ENCODE measurements at places on chromosomes 4 and X. TPM values are rescaled to one million over a fixed set of nuclear protein-coding genes. Genes with fewer than 3 reads are reported as not detected.

Gene PLCXD1
- 202 TPM for polyA plus RNA-seq

Gene PPM1K
- 9.4 TPM for polyA plus RNA-seq

DNA sequence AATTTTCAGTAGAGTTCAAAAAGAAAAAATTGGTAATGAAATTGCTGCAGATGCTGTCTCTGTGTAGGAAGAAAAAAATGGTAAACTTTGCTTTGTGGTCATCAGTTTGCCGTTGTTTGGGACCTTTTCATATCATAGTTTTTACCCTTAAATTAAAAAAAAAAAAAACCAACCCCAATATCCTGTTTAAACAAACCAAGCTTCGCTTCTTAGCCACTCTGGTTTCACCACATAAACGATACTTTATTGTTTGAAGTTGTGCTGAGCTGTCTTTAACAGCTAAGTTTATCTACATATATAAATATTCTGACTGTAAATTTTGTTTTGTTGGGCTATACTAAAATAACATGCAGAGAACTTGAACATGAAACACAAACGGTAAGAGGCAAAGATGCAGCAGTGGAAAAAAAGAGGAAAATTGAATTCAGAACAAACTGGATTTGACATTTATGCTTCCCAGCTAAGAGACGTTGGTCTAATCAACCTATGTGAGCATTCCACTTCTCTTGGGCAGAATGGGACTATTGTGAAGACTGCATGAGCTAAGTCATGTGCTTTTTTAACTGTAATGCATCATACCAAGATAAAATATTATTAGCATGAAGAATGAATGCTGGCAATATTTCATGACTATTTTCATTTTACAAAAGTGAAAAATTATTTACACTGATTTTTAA is 15.7 kb upstream of the H2AZ1 start:
- no peak for DNase-seq

- no peak for DNase-seq
Measured at GRCh38 chrX:143058120-143058519, 32.4 kb downstream of the SPANXN4 start.

- DNase-seq: no peak
Measured at GRCh38 chr4:5373327-5373726, 322.0 kb downstream of the STK32B start.

DNA sequence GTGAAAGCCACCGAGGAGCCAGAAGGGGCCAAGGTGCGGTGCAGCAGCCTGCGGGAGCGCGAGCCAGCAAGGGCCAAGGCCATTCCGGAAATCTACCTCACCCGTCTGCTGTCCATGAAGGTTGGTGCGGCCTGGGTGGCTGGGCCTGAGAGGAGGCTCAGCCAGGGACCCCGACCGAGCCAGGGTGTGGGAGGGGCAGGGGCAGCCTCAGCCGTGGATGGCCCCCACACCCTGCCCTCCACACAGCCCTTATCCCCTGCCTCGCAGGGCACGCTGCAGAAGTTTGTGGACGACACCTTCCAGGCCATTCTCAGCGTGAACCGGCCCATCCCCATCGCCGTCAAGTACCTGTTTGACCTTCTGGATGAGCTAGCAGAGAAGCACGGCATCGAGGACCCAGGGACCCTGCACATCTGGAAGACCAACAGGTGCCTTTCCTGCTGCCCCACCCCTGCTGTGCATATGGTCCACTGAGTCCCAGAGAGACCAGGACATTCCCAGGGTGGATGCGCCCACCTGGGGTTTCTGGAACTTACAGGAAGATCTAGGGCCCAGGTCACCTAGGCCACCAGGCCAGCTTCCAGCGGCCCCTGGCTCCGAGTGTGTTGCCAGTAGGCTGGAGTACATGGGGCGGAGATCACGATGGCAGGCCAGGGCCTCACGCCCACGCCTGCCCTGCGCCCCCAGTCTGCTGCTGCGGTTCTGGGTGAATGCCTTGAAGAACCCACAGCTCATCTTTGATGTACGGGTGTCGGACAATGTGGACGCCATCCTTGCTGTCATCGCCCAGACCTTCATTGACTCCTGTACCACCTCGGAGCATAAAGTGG is 3.4 kb upstream of the SRPK3 start:
- DNase-seq: no peak

Gene CXorf65
- polyA plus RNA-seq: not detected

Gene SPANXN4
- not detected for polyA plus RNA-seq

Gene GRIA3
- not detected for polyA plus RNA-seq

Gene KLHL13
- polyA plus RNA-seq: 0.28 TPM

DNA sequence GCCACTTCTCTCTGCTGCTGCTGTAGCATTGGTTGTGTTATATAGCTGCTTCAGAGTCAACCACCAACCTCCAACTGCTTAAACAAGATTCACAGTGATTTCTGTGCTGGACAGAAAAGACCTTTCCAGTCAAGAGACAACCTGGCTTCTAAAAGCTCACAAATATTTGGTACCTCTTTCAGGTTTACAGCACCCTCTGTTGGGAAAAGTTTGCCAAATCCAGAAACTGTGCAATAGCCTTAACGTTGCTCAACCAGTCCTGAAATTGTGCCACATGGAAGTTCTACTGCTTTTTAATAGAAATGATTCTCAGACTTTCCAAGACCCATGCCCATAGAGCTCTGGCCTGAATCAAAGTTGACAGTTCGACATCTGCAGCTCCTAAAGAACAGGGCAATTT is 842.1 kb upstream of the HTR2C start:
- DNase-seq: peak; percentile 2

Gene KCNE5
- 1.4 TPM for polyA plus RNA-seq

Gene FGF13
- polyA plus RNA-seq: 0.09 TPM

Gene AFM
- 0.13 TPM for polyA plus RNA-seq

DNA sequence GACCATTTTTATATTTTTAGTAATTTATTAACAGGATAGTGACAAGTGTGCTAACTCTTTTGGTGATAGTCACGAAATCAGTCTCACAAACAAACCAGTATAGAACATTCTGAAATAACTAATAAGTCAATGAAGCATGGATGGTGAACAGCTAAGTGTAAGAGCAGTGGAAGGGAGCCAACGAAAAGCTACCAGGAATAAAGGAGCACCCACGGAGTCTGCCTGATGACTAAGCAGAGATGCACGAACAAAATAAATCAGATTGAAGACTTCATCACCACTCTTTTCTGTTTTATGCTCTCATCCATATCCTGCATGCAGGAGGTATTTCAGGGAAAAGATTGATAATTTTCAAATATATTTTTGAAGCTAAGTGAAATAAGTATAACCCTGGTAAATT is 891.1 kb upstream of the HS3ST1 start:
- no peak for DNase-seq

DNA sequence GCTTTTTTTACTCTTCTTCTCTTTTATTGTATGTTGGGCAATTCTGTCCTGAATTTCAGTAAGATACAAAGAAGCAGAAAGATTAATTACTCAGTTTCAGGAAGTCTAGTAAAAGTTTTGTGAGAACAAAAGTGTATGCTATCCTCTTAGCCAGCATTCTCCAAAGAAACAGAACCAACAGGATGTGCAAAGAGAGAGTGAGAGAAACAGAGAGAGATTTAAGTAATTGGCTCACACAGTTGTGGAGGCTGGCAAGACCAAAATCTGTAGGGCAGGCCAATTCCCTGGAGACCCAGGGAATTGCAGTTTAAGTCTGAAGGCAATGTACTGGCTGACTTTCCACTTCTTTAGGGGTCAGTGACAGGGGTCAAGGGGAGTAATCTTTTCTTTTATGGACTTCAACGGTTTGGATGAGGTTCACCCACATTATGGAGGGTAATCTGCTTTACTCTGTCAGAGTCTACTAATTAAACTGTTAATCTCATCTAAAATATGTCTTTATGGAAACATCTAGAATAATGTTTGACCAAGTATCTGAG is 59.2 kb upstream of the SLC39A8 start:
- DNase-seq: no peak

Gene HMX1
- polyA plus RNA-seq: not detected

DNA sequence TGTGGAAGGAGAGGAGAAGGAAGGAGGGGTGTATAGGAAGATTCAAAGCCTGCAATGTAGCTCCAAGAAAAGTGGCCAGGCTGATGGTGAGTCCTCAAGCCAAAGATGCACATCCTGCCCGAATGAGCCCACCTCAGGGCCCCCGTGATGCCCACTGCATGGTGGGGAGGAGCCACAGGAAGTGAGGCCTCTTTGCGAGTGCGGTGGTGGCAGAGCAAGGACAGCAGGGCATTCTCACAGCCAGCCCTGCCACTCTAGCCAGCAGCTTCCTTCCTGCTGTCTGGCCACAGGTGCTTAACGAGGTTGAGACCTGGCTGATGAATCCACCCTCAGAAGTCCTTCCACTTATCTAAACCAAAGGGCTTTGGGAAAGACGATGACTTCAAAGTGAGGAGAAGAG is 55.8 kb downstream of the BCOR start:
- no peak for DNase-seq

- DNase-seq: no peak
Measured at GRCh38 chr4:139018971-139019758, 3.6 kb downstream of the NOCT start.

- DNase-seq: no peak
Measured at GRCh38 chrX:127404161-127404560, 584.6 kb downstream of the PRR32 start.

GRCh38 chr4:80026100-80026499 is 46.9 kb downstream of the ANTXR2 start:
- no peak for DNase-seq

- no peak for DNase-seq
Measured at GRCh38 chr4:89992744-89993143, 98.1 kb downstream of the MMRN1 start.

Gene WDFY3
- 19.9 TPM for polyA plus RNA-seq

GRCh38 chr4:23728393-23728792 is 161.5 kb downstream of the PPARGC1A start:
- DNase-seq: no peak

- DNase-seq: no peak
Measured at GRCh38 chrX:129577473-129577872, 37.4 kb downstream of the OCRL start.

Gene CXCL11
- polyA plus RNA-seq: not detected

Gene ADGRG4
- polyA plus RNA-seq: not detected

Gene TMPRSS11E
- not detected for polyA plus RNA-seq

Gene NUP54
- polyA plus RNA-seq: 36.1 TPM

DNA sequence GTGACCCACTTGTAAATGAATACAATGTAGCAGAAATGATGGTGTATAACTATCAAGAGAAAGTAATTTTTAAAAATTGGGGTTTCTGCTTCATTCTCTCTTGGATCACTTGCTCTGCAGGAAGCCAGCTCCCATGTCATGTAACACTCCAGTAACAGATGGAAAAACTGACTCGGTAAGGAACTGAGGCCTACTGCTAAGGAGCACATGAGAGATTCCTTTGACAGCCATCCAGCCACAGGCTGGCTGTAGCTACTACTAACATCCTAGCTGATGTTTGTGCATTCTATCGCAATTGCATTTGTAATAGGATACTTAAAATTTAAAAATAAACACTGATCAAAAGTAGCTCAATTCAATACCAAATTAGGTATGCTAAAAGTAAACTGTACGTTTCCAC is 102.3 kb upstream of the MAB21L2 start:
- DNase-seq: no peak

GRCh38 chr4:78529569-78530209 is 21.9 kb upstream of the ANXA3 start:
- DNase-seq: no peak

Gene CLIC2
- polyA plus RNA-seq: 0.25 TPM

DNA sequence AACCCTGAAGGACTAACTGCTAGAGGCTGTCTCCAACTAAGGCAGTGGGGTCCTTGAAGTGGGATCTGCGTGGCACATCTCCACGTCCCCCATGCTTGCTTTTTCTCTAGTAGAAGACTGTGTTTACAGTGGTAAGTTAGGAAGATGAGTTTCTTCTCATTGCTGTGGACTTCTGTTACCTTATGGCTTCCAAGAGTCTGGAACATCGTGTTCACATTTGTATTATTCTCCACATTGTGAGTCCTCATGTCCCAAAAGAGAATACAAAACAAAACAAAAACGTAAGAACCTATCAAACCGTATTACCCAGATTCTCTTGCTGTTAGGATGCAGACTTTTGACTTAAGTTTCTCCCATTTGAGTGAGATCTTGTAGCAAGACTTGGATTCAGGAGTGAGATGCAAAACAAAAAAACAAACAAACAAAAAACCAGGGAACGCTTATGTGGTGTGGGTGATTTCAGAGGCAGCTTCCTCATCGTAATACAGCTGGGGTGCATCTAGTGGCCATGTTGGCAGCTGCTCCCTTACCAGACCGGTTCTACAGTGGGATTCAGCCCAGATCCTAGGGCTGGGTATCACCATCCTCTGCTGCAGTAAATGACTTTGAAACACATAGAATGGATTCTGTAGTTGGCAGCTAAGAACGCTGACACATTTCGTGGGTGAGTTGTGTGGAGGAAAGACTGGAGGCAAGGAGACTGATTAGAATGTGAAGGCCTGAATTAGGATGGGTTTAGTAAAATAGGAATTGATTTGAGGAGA is 41.3 kb downstream of the TMEM131L start:
- DNase-seq: no peak

DNA sequence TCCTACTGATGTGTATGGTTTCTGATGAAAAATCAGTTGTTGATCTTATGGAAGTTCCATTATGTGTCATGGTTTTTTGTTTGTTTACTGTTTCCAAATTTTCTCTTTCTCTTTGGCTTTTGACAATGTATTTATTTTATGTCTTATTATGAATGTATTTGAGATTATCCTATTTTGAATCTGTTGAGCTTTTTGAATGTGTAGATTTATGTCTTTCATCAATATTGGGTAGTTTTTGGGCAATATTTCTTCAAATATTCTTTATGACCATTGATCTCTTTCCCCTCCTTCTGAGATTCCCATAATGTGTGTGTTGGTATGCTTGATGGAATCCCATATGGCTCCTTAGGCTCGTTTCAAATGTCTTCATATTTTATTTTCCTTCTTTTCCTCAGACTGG is 80.5 kb upstream of the FAM47C start:
- no peak for DNase-seq

Gene OTUD6A
- not detected for polyA plus RNA-seq

DNA sequence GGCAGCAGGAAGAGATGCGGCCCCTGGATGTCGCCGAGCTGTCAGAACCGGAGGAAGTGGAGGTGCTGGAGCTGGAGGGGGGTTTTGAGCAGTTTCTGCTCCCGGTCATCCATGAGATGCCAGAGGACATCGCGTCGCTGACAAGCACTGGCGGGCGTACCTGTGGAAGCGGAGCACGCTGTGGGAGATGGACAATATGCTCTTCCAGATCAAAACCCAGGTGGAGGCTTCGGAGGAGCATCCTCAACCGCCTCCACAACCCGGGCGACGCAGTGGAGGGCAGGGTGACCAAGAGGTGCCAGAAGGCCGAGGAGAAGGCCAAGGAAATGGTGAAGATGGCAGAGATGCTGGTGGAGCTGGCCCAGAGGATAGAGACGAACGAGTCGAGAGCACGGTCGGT is 7.6 kb upstream of the CCNQ start:
- DNase-seq: no peak

Gene GIMD1
- not detected for polyA plus RNA-seq
